ENCODE measurements at places on chromosomes 4 and X.

- no peak for DNase-seq
Observed at GRCh38 chr4:25797136-25797535, 65.7 kb downstream of the SEL1L3 start.

DNA sequence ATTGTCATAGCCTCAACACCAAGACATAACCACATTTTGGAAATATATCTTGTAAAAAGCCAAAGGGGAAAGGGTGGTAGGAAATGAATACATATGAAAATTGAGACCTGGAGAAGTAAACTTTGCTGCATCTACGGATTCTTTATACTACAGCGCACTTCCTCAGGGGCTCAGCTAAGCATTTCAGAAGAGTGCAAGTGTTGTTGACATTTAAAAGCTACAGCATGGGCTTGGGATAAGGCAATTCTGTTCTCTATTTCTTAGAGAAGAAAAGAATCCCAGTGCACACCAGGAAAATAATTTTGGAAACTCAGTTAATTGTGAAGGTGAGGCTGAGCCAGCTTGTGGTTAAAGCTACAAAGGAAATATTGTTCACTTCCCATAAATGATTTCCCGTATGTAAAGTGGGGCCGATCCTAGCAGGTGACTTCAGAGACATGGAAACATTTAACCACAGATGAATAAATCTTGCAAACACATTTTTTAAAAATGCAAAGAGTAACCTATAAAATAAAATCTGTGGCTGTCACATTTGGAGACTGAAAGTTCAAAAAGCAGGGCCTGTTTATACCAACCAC, 12.6 kb upstream of the GBA3 start:
- DNase-seq: no peak

DNA sequence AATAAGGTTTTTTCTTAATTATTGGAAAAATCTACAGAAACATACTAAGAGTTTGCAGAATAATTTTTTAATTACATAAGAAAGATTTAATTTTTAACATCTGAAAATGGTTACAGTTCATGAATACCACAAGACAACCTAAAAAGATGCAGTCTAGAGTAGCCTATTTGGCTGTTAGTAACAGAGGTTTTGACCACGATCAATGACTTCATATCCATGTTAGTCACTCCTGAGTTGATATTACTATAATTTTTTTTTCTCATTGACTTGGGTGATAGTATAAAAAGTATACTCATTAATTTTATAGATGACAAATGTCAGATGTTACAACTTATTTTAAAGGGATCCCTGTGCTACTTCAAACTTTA, 272.5 kb downstream of the DCTD start:
- DNase-seq: no peak

DNA sequence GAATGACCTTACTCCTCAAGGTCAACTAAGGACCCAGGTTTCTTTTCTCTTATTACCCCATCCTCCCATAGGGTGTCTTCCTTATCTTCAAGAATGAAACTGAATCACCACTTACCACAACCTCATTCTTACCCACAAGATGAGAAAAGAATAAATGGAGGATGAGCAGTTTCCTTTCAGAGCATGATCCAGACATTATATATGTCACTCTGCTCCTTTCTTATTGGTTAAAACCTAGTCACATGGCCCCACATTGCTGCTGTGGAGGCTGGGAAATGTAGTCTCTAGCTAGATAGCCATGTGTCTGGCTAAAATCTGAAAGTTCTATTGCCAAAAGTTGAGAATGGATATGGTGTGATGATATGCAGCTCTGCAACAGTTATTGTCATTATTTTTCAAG, 62.4 kb upstream of the RAI2 start:
- peak; percentile 36 for DNase-seq

DNA sequence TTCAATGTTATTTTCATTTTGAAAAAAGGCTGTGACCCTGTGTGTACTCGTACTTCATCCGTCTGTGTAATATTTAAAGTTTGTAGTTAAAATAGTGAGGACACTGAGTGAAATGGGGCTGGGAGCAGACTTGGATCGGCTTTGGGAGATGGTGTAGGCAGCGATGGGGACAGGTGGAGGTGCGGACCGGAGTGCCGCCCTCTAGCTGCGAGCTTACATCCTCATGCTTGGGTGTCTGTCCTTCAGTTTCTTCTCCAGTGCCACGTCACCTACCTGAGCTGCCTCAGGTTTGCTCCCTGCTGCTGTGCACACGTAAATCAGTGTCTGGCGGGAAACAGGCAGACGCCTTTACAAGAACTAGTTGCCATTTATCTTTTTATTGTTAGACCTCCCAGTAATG, 146.1 kb downstream of the GPR143 start:
- no peak for DNase-seq
